ENCODE measurements at places on chromosomes 4 and X.

DNA sequence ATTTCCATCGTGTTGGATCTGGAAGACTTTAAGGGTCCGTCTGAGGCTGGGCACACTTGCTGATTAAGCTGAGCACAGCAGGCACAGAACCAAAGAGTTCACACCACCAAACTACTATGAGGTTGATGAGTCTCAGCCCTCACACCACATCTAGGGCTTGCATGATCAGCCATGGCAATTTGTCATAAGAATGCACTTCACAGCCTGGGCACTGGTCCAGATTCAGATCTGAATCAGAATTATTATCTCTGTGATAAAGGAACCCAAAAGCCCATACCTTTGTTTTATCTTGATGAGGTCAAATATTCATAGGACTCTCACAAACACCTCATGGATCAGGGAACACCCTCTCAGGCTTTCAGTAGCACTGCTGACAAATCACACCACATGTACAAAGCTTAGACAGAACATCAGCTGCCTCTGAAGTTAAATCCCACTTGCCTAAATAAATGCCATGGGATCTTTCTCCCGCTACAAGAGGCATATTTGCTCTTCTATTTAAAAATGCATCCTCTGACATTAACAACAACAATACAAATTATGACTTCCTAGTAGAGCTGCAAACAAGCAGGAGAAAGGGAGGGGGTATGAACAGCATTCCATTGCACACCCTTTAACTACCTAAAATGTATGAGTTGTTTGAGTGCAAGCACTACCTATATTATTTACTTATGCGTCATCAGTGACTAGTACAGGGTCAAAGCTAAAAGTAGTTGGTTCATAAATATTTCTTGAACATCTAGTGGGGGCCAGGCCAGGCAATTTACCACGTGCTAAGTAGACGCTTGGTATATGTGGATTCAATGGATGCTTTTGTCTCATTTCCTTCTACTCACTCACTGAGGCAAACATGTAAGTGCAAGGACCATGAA lies 186.3 kb upstream of the FGF13 start:
- DNase-seq = no peak

DNA sequence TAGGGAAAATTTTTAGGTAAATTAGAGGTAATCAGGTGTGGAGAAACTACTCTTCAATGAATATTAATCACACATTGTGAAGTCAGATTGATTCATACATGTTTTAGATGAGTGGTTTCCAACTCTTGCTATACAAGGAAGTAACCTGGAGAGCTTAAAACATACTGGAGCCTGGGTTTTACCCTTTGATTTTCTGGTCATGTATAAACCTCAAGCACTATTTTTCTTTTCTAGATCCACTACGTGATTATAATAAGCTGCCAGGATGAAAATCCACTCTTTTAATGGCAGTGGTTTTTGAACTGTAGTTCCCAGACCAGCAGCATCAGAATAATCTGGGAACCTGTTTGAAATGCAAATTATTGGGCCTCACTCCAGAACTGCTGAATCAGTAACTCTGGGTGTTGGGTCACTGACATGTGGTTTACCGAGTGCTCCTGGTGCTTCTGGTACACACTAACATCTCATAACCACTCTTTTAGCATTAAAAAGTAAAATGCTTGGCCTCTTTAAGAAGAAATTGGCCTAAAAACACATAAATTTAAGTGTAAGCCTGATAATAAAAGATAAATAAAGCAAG lies 63.4 kb downstream of the DCAF12L1 start:
- DNase-seq = no peak

GRCh38 chrX:24260842-24261550 lies 52.9 kb downstream of the SUPT20HL2 start:
- no peak for DNase-seq

- no peak for DNase-seq
These were observed 437.6 kb upstream of the AGA start for GRCh38 chr4:177879851-177880250.

DNA sequence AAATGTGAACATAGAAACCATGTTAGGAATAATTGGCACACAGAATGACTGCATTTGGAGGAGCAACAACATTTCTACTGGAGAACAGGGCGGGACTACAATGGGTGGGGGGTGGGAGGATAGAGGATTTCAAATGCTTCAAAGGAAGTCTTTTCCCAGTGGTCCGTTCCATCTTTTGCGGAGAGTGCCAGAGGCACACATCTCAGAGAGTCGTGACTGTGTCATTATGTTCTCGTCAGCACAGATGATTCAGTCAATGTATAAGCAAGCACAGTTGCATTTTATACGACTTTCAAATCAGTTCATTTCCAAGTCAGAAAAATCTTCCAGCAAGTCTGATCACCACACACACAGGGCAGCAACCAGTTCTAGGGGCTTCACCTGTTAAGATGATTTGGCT lies 22.7 kb upstream of the GPR50 start:
- no peak for DNase-seq
